CD8-positive, alpha-beta T cell (primary cell): ENCODE measurements at places on chromosomes 6 and 20.
A peak's percentile ranks its signal among the peaks of the same experiment; 100 is the strongest.

DNA sequence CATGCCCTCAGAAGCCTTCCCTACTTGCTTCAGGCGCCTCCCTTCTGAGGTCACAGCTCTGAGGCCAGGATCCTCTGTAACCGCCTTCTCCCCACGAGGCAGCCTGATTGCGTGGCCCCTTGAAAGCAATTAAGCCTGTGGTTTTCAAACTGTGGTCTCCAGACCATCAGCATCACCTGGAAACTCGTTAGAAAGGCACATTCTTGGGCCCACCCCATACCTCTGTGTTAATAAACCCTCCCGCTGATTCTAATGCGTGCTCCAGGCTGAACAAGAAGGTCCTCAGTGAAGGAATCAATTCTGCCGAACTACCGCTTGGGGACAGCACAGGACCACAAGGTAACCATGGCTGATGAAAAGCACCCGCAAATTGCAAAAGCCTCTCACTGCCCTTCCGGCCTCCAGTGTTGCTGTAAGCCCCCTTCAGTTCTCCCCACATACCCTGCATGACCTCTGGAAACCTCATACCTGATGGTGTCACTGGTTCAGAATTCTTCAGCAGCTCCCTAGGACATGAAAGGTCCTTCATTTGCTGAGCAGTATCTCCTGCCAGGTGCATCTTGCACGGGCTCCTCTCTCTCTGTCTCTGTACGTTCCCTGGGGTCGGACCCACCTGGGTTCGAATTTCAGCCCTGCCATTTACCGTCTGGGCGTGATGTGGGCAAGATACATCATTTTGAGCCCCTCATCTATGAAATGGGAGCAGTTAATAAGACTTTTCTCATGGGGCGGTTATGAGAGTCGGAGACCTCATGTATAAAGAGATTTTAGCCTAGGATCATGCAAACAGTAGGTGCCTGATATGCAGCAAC is 93.3 kb upstream of the RNF24 start:
- peak; percentile 42 for DNase-seq

- DNase-seq = no peak
Measured at GRCh38 chr6:168447282-168447681, 6.3 kb downstream of the SMOC2 start.

DNA sequence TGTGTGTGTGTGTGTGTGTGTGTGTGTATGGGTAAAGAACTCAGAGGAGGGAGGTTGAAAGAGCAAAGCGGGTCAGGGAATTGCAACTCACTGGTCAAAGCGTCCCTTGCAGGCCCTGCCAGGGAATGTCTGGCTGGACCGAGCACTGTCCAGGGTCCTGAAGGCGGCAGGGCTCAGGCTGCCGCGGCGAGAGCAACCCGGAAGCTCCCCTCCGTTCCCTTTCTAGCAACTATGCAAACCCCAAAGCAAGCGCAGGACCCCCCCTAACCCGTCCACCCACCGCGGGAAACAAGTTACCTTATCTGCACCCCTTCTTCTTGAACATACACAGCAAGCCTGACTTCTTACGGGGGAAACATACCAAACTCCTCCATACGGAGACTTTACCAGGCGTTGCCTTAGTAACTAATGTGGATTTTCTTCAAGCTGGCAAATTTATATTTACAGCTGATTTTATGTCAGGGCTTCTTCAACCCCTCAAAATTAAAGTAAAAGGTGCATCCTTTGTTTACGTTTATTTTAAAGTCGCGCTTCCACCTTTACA is 538 bp upstream of the GRM1 start:
- peak; percentile 7 for DNase-seq

DNA sequence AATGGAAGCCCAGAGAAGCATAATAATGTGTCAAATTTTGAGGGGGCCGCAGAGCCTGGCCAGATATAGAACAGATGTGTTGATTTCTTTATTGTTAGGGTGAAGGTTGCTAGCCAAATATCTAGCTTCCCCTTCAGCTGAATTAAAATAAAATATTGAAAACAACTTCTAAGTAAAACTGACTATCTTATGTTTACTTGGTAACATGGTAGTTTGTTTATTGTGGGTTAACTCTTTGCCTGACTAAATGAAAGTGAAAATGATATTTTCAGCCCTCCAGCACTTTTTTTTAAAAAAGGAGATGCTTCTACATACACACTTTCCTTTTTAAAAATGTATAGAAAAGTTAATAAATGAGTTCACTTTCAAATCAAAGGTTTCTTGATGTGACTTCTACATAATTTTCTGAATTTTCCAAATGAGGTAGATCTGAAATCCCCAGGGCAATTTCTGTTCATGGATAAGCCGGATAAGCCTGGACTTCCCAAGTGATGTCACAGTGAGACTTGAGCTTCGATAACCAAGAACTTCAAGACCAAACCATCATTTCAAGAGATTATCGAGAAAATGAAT is 172.1 kb upstream of the OLIG3 start:
- DNase-seq = no peak

- peak; percentile 66 for DNase-seq
Measured at GRCh38 chr20:34708621-34709043, 4.5 kb downstream of the TP53INP2 start.

GRCh38 chr20:62723351-62723750 is 14.7 kb downstream of the NTSR1 start:
- DNase-seq = no peak

GRCh38 chr6:12049165-12049564 is 37.1 kb downstream of the HIVEP1 start:
- no peak for DNase-seq

GRCh38 chr6:12968839-12969558 is 252.4 kb downstream of the PHACTR1 start:
- no peak for DNase-seq
